ENCODE measurements at places on chromosomes 6 and 20. TPM values are rescaled to one million over a fixed set of nuclear protein-coding genes. Genes with fewer than 3 reads are reported as not detected.

The MARCKS gene
- total RNA-seq, result 342 TPM

The HAO1 gene
- not detected for total RNA-seq

The NRSN1 gene
- not detected for total RNA-seq

The LTV1 gene
- total RNA-seq, result 11.8 TPM

The RNF182 gene
- total RNA-seq, result 15.4 TPM

The RAET1G gene
- total RNA-seq, result 1.3 TPM

The NUP153 gene
- 41.7 TPM for total RNA-seq

The PEX6 gene
- total RNA-seq, result 48.8 TPM

The ELOVL2 gene
- 0.65 TPM for total RNA-seq

The COL12A1 gene
- total RNA-seq, result 1,804 TPM

The TMEM200A gene
- 27.1 TPM for total RNA-seq

The GPR6 gene
- not detected for total RNA-seq

The MAP3K4 gene
- 54.7 TPM for total RNA-seq

The SLC17A9 gene
- total RNA-seq, result 13.0 TPM

The PAK5 gene
- under 0.01 TPM for total RNA-seq

The RCAN2 gene
- total RNA-seq, result 37.2 TPM

The ADGRB3 gene
- total RNA-seq, result 0.61 TPM

The MYLK4 gene
- total RNA-seq, result 0.85 TPM

The RIPOR2 gene
- 0.97 TPM for total RNA-seq

The SCGN gene
- total RNA-seq, result not detected

The PRSS16 gene
- not detected for total RNA-seq

The RRBP1 gene
- 199 TPM for total RNA-seq

The LZTS3 gene
- 6.8 TPM for total RNA-seq

The TMEM244 gene
- not detected for total RNA-seq

The MICB gene
- total RNA-seq, result 12.9 TPM
